ENCODE measurements at places on chromosomes 7 and 10.

DNA sequence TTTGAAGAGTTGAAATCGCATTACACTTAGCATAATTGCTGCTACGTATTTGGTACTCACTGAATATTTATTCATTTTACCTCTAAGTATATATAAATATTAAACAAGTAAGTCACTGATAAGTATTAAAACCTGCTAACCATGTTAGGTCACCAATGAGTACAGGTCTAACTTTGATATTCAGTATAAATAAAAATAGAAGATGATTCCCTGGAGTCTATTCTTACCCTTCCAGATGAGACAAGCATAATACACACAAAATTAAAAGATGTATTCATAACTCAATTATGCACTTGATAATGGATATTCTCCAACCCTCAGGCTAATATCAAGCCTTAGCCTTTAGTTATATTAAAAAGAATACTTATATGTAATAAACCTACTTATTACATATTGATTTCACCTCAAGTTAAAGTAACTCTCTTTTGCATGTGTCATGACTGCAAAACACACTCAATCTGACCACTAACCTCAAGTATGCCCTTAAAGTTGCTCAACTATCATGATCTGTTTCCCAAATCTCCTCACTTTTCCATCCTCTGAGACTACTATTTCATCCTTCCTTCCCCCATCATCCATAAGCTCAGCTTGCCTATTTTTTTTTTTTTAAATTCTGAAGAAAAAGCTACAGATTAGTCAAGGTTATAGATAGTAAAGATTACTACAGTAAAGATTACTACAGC lies 46.8 kb downstream of the IPMK start:
- DNase-seq, result no peak

DNA sequence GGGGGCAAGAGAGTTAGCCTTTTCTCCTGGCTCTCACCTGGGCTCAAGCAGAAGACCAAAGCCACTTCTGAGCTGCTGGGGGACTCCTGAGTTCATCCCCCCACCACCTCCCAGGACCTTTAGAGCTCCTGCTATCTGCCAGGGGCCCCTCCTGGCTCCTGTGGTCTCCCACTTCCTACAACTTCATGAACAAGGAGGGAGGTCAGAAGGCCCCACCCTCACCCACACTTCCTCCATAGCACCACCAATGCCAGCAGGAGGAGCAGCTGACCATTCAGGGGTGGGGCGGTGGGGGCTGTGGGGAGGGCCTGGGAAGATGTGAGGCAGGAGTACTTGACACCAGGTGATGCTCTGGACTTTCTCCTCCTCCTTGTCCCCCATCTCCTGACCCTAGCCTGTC lies 32.6 kb upstream of the ADCYAP1R1 start:
- no peak for DNase-seq

GRCh38 chr7:135341049-135341448 lies 107.4 kb downstream of the STRA8 start:
- DNase-seq, result no peak

- DNase-seq, result no peak
Observed at GRCh38 chr10:122246830-122247520, 24.1 kb upstream of the BTBD16 start.

DNA sequence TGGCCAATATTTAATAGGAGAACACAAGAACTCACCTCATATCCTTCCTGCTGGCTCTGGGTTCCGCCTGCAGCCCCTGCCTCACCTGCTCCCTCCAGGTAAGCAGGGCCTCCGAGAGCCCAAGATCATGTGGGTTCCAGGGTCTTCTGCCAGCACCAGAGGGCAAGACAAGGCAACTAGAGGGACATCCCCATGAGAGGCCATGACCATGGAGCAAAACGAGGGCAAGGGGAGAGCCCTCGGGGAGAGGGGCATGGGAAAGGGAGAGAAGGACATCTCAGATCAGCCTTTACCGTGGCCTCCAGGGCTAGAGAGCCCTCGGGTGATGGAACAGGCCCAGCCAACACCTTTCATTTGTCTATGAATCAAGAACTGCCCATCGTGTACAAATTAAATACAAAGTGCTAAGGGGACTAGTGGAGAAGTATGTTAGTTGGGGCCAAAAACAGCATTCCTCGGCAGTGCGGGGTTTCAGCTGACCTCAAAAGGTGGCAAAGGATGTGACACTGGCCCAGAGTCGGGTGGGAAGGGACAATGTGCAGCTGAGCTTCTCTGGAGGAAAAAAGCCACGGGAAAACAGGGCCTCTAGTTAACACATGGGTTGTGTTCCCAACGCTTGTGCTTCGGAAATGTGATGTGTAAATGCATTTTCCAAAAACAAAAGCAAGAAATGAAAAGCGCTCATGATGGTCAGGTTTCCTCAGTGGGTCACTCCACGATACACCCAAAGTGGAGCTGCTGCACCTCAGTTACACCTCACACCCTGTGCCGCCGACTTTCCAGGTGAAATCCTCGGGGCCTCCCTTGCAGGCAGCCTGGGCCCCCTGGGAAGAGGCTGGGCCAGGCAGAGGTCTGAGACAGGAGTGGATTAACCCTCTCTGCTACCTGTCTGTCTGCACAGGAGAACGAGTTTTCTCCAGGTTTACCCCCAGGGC lies 2.0 kb downstream of the AOC1 start:
- no peak for DNase-seq

GRCh38 chr10:127998501-127999144 lies 91.7 kb downstream of the PTPRE start:
- DNase-seq, result no peak

DNA sequence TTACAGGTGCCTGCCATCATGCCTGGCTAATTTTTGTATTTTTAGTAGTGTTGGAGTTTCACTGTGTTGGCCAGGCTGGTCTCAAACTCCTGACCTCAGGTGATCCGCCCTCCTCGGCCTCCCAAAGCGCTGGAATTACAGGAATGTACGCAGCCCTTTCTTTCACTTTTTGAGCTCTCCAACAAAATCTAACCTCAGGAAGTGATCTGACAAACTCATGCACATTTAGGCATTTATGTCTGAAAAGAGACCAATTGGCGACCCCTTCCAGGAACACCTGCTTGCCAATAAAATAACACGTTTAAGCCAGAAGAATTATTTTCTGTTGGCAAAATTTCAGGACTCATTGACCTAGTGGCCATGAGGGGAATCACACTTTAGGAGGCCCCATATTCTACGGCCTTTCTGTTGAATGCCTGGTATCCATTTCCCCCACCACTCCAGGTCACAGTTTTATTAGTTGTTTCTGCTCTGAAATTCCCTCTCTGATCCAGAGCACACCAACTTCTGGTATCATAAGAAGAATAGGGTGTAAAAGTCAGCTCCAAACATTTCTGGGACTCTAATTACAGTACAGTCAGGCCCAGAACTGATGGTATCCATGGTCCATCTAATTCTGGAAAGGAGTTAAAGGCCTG lies 65.8 kb upstream of the FRMD4A start:
- no peak for DNase-seq

DNA sequence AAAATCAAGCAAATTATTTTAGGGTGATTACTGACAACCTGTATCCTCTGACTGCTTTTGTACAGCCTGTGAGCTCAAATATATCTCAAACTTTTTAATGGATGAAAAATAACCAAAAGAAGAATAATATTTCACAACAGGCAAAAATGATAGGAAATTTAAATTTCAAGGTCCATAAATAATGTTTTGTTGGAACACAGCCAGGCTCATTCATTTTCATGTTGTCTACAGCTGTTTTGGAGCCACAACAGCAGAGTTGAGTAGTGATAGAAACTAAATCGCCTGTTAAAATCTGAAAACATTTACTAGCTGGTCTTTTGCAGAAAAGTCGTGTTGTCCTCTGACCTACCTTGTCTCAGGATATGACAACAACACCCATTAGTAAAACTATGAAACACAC lies 75.9 kb downstream of the GLI3 start:
- DNase-seq, result no peak

GRCh38 chr7:120805636-120806388 lies 52.1 kb downstream of the TSPAN12 start:
- DNase-seq, result peak; percentile 2

DNA sequence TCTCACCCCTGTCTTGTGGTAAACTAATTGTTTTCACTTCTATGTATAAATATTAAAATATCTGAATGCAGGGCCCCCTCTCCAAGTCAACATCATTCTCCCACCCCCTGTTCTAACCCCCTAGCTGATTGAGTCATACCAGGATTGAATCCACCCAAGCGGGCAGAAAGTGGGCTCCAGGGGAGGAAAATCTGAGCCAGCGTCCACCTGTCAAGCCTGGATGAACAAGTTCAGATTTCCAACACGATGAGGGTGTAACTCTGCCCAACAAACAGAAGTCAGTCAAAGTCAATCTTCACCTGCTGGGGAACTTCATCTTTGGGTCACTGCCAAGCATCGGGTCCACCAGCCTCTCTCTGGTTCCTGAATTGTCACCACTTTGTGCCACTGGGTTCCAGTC lies 162.9 kb upstream of the CELF2 start:
- no peak for DNase-seq

- no peak for DNase-seq
Observed at GRCh38 chr10:76177936-76178335, 746.5 kb downstream of the LRMDA start.

- no peak for DNase-seq
Observed at GRCh38 chr7:98771519-98771918, 98.3 kb downstream of the TMEM130 start.

GRCh38 chr7:43390576-43390975 lies 192.3 kb upstream of the STK17A start:
- no peak for DNase-seq

GRCh38 chr7:114082642-114083165 lies 163.9 kb upstream of the PPP1R3A start:
- DNase-seq, result no peak

DNA sequence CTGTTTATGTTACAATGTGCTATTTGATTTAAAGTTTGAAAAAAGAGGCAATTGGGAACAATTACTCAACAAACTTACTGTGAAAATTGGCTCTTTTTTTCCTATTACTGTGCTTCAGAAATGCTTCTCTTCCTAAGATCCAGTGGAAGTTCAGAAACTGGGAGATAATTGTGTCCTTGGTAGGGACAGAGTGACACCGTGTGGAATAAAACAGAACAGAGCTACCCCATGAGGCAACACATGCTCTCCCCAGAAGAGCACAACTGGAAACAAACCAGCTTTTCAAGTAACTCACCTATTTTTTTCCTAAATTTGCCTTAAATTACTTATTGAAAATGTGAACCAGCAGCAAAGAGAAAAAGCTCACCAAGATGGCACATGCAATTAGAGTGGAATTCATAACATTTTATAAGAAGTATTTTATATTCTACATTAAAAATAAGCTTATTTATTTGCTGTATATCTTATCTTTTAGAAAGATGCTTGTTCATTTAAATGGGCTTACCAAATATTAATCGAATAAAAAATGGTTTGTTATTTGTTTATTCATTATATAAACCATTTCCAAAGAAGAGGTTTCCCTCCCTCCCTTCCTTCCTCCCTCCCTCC lies 346.1 kb upstream of the ANKRD30A start:
- DNase-seq, result no peak

- no peak for DNase-seq
Observed at GRCh38 chr7:159083001-159083697, 61.5 kb downstream of the VIPR2 start.

DNA sequence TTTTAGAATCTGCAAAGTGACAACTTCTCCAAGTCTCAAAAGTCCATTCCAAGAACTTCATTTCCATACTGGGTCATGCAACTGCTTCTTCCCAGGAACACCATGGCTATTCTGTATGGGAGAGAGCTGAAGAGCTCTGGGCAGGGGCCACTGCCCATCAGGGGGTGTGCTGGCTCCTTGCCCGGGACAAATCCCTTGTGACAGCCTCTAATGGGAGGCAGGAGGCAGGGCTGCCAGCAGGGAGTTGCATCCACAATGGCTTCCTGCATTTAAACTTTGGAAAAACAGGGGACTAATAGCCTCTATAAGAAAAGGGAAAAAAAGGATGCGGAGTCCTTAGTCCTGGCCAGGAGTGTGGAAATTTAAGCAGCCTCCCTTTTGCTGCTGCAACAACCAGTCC lies 18.4 kb upstream of the FRMD4A start:
- no peak for DNase-seq

DNA sequence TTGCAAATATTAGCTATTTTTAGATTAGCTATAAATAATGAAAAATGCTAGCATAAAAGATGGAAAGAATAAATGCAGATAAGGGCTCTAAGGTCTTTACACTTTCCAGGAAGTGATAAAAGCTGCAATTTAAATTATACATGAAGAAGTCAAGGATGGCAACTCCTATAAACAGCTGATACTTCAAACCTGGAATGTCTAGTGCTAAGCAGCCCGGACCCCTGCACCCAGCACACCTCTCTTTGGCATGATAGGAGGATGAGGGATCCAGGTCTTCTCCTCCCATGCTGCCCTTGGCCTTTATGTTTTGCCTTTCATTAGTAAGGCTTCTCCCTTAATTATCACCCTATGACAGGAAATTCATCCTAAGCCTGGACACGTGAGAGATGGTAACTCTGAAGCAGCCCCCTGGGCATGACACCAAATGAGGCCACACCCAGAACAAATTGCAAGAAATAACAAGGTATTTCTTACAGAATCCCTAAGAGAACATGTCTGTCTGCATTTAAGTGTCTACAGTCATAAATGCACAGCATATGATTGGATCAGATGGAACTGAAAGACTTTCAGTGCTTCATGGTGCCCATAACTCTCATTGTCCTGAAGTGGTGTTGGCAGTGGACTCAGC lies 158.3 kb upstream of the PRSS1 start:
- DNase-seq, result no peak

DNA sequence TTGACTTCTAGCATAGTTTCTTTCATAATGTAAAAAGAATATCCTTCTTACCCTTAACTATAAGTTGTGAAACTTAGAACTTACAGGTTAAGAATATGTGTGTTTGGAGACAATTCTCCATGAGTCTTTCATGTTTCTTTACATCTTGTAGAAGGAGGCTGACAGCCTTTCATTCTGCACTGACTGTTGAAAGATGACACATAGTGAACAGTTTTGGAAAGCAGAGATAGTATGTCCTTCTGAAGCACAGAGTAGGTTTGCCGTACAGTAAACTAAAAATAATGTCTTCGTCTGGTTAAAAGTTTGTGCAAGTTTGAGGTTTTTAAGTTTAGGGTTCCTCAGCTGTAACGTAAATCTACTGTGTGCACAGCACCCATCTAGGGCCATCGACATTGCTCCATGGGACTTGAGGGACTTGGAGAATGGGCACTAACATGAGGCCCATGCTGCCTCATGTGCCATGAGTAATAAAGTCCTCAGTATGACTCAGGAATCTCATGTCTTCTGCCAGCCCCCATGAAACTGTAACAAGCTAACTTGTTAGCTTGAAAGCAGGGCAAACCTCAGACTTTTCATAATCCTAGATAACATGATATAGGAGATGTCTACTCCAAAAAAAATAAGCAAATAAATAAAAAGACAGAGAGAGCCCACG lies 24.5 kb upstream of the ELAPOR2 start:
- DNase-seq, result no peak

- DNase-seq, result no peak
Observed at GRCh38 chr7:129828989-129829736, 123.6 kb downstream of the UBE2H start.
